ENCODE measurements at places on chromosomes 12 and 14. TPM values are rescaled to one million over a fixed set of nuclear protein-coding genes. Genes with fewer than 3 reads are reported as not detected.

DNA sequence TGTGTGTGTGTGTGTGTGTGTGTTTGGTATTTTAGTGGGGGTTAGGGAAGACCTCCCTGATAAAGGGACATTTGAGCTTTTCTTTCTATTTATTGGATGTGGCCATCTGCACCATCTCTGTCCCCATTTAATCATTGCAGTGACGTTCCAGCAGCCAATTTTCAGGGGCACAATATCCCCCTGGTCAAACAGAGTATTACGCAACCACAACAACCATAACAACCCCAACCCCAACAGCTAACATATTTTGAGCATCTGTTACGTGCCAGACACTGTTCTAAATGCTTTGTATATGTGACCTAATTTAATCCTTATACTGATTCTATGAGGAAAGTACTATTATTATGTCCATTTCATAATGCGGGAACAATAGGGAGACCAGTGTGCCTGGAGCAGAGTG, 87.4 kb downstream of the TTC8 start:
- no peak for DNase-seq

GRCh38 chr14:68507544-68508081, 285.3 kb downstream of the ZFP36L1 start:
- no peak for DNase-seq

DNA sequence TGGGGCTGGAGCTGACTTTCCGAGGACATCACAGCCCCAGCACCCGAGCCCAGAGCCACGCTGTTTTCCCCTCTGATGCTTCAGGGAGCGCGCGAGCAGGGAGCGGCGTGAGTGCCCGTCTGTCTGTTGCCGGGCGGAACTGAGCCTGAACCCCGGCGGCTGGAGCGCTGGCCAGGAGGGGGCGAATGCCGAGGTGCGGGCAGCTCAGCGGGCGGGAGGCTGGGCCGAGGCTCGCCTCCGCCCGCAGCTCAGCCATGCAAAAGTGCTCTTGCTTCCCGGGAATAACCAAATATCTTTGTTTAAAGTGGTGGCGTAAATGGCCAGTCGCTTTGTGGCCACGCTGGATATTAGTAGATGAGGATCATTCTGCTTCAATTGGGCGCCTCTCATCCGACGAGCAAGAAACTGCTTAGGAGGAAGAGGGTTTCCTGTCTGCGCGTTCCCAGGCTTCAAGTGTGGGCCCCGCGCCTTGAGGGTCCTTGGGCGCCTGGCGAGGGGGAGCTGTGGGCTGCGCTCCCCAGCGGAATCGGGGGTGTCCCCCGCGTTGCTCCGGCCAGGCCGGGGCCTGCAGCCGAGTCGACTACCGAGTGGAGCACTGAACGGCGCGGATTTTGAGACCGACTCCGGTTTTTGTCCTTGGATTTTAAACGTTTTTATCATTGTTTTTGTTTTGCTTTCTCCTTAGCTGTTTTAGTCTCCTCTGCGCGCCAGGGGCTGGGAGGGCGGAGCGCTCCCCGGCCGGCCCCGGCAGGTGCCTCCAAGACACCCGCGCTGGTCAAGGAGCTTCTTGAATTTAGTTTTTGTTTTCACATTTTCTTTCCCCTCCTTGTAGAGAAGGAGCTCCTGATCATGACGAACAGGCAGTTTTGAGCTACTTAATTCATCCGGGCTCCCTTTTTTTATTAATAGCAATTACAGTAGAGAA, 831 bp upstream of the NKX2-1 start:
- no peak for DNase-seq

GRCh38 chr12:20120403-20120725, 248.0 kb upstream of the PDE3A start:
- peak; percentile 77 for DNase-seq

Gene SLCO1C1
- total RNA-seq: 0.18 TPM

- no peak for DNase-seq
These were observed 24.4 kb downstream of the ADCY6 start for GRCh38 chr12:48764521-48764920.

Measured in SJCRH30 (cell line).